ENCODE measurements at places on chromosomes 6 and 20. TPM values are rescaled to one million over a fixed set of nuclear protein-coding genes. Genes with fewer than 3 reads are reported as not detected.

TAGAP gene
- total RNA-seq: 0.41 TPM

FAM83B gene
- 1.1 TPM for total RNA-seq

ADGRF1 gene
- not detected for total RNA-seq

PTCRA gene
- not detected for total RNA-seq

ATP9A gene
- total RNA-seq: 30.6 TPM

FUT9 gene
- 5.7 TPM for total RNA-seq

SDCBP2 gene
- total RNA-seq: 10.1 TPM

SLC25A27 gene
- total RNA-seq: 4.7 TPM

TRIM10 gene
- total RNA-seq: not detected

MKKS gene
- total RNA-seq: 10.6 TPM

PTCHD4 gene
- total RNA-seq: 28.5 TPM

CCR6 gene
- total RNA-seq: not detected

DDRGK1 gene
- total RNA-seq: 45.3 TPM

SLC17A3 gene
- 0.23 TPM for total RNA-seq

SULF2 gene
- 62.1 TPM for total RNA-seq

LPA gene
- not detected for total RNA-seq

SCRT2 gene
- not detected for total RNA-seq

FAXC gene
- 2.2 TPM for total RNA-seq

SNRPB gene
- total RNA-seq: 195 TPM

PHIP gene
- 42.4 TPM for total RNA-seq

VARS2 gene
- 20.0 TPM for total RNA-seq

LSM2 gene
- 57.1 TPM for total RNA-seq

BPI gene
- total RNA-seq: not detected

GGTLC1 gene
- not detected for total RNA-seq

FAM217A gene
- total RNA-seq: not detected

MMP24 gene
- total RNA-seq: 9.1 TPM

GINS1 gene
- total RNA-seq: 12.3 TPM

REM1 gene
- total RNA-seq: not detected

CHRNA4 gene
- 2.6 TPM for total RNA-seq

RIPOR3 gene
- total RNA-seq: 11.2 TPM

TBX18 gene
- 9.4 TPM for total RNA-seq

FOXA2 gene
- total RNA-seq: 0.59 TPM

FAM162B gene
- total RNA-seq: 1.5 TPM

PLG gene
- not detected for total RNA-seq

OGFR gene
- 27.6 TPM for total RNA-seq

PPP1R11 gene
- 39.3 TPM for total RNA-seq

XKR7 gene
- 0.23 TPM for total RNA-seq

C20orf202 gene
- total RNA-seq: 0.92 TPM

GJA1 gene
- total RNA-seq: 363 TPM

PAK5 gene
- total RNA-seq: 0.10 TPM

IMPG1 gene
- not detected for total RNA-seq

LZTS3 gene
- 6.1 TPM for total RNA-seq

MUC21 gene
- total RNA-seq: 0.10 TPM

CDH26 gene
- total RNA-seq: 5.4 TPM

ACSS2 gene
- total RNA-seq: 53.2 TPM

TENT5A gene
- total RNA-seq: 2.3 TPM

HS3ST5 gene
- 0.51 TPM for total RNA-seq

POPDC3 gene
- total RNA-seq: 5.2 TPM

DLK2 gene
- 0.18 TPM for total RNA-seq
